ENCODE measurements at places on chromosomes 7 and 10.
A peak's percentile ranks its signal among the peaks of the same experiment; 100 is the strongest.

DNA sequence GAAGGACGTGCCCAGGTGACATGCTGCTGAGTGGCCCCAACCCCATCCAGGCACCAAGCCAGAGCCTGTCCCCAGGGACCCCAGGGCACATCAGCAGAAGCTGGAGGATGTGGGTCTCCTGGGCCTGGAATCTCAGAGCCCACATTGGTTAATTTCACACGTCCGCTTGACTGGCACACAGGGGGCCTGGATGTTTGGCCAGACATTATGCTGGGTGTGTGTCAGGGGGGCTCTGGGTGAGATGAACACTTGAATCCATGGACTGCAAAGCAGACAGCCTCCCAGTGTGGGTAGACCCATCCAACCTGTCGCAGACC lies 79.1 kb upstream of the RET start:
- DNase-seq, result no peak

GRCh38 chr7:141640239-141640840 lies 61.6 kb downstream of the DENND11 start:
- no peak for DNase-seq

- DNase-seq, result no peak
Observed at GRCh38 chr7:12610899-12611298, 40.4 kb downstream of the SCIN start.

DNA sequence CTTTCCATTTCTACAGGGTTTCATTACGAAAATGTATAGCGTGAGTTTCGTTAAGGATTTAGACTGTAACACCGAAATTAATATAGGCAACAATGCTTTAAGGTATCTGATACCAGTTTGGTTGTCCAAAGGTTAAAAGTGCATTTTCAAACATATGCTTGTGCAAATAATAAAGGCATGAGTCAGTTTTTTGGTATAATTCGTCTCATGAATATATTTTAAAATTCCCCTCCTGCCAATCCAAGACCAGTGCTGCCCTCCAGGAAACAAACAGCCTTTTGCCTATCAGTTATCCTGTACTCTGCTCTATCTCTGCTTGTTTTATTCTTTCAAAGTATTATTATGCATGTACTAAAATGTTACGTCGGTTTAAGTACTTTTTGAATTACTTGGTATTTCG lies 2.0 kb downstream of the LCOR start:
- DNase-seq, result no peak

- DNase-seq, result peak; percentile 62
Observed at GRCh38 chr10:113093188-113094113, 143.4 kb downstream of the TCF7L2 start.

DNA sequence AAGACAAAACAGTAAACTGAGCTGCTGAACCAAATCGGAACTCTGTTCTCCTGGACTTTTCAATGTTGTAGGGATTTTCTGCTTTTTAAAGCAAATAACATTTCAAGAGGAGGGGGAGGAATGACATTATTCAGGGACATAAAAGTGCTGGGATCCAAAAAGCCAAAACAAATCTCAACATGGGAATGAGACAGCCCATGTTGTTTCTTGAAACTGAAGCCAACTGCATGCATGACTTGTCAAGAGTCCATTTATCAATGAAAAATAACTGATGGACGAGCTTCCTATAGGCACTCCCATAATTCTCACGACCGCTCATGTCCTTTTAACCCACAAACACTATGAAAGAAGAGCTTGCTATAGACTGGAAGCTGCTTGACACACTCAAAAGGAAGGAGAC lies 27.8 kb downstream of the FAM53B start:
- no peak for DNase-seq

GRCh38 chr7:80644054-80644453 lies 5.6 kb downstream of the CD36 start:
- no peak for DNase-seq

GRCh38 chr10:66833861-66834260 lies 92.0 kb upstream of the LRRTM3 start:
- no peak for DNase-seq

GRCh38 chr7:11237742-11238141 lies 264.1 kb downstream of the PHF14 start:
- DNase-seq, result no peak

GRCh38 chr7:34365011-34365410 lies 293.0 kb upstream of the NPSR1 start:
- DNase-seq, result no peak

DNA sequence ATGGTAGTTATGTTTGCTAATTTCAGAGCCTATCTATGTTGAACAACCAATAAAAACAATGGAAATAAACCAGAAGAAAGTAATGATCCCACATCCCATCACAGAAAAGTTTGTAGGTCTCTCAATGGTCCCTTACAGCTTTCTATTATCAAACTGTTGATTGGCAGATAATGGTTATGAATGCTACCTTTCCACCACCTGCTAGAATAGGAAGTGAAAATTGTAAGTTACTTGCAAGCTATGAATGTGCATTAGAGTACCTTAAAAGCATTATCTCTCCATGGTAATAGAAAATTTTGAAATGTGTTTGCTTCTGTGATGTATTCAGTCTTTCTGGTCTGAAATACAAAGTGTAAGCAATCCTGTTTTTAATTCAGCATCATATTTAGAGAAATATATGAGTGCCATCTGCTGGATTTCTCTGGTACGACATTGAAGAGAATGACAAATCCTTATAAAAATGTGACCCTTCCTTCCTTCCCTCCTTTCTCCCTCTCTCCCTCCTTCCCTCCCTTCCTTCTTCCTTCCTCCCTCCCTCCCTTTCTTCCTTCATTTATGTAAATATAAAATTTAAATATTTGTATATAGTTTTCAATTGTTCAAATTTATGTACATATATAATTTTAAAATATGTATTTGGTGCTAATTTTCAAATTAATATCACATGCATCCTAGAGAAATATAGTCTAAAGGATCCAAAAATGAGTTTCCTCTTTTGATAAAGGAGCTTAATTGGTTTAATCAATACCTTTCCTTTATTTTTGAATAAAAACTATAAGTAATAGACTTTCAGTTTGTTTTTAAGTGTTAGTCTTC lies 41.4 kb upstream of the PNLIPRP3 start:
- DNase-seq, result peak; percentile 71

DNA sequence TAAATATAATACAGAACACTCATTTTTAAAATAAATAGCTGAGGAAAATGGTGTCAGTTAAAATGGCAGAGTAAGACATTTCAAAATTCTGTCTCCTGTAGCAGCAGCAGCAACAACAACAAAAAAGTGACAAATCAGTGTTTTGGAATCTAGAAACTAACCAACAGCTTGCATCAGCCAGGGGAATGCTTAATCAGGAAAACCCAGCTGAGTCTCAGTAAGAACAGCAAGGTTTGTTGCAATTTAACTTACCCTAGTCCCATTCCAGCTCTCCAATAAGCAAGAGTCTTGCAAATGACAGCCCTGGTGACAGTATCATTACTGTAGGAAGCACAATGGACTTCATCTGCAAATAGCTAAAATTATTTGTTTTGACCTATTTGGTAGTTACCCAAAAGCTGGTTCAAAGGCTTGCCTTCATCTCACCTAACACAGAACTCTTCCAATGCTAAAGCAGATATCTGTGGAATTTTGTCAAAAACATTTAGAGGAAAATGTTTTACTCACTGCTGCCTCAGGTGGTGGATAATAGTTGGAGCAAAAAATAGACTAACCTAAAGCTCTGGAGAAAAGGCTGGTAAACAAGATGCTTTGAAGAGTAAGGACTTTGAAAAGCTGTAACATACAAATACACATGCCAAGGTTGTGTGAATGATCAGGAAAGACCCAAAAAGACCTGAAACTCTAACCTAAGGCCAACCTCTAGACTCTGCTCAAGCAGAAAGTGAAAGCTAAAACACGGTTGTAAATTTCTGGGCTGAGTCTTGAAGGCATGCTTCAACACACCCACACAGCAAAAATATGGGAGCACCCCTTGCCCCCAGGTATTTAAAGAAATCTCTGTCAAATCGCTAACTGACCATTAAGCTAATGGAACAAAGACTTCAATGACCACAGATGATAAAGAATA lies 9.9 kb upstream of the ARHGAP22 start:
- DNase-seq, result peak; percentile 33

DNA sequence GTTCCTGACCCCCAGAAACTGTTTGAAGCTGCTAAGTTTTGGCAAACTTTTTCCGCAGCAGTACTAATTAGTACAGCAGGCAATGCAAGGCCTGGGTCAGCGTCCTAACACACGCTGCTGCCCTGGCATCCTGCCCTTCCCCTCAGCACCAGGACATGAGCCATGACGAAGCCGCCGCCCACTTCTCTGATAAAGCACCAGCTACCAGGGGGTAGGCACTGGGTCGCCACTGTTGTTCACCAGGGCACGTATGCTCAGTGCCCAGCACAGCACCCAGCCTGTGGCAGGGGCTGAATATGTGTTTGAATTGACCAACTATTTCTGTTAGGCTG lies 59.5 kb downstream of the CHST15 start:
- no peak for DNase-seq

DNA sequence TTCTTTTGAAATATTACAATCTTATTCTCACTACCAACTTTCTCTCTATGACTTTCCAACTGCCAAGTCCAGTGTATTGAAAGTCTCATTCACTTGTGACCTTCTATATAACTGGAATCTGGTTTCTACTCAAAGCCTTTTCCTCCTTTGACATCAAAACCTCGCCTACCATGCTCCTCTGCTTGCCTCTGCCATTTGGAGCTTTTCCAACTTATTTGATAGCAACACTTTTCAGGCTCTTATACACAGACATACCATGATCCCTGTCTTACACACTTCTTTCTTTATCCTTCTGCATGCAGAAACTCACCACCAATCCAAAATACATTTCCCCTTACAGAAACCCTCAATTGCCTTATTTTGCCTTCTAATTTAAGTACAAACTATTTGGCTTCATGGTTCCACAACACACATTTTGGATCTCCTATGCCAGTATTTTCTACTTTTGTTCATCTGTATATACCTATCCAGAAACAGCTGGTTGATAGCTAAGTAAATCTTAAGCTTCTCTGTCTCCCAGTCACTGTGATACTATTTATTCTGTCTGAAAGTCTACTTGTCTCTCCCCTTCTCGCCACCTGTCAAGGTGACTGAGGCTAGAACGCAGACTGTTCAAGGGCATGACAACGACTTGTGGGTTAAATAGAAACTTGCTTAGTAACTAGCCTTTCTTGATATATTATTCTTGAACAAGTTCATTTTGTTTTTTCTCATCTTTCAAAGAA lies 22.4 kb downstream of the GNG11 start:
- DNase-seq, result no peak

DNA sequence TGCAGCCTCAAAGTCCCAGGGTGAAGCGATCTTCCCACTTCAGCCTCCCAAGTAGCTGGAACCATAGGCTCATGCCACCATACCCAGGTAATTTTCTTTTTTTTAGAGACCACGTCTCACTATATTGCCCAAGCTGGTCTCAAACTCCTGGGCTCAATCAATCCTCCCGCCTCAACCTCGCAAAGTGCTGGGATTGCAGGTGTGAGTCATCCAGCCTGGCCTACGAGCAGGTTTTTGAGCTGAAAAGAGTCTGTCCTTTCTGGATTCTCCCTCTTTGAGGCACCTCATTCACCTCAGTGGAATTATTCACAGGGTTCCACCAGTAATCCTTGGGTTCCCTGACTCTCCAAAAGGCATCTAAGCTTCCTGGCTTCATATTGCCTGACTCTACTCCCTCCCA lies 7.6 kb upstream of the LEP start:
- no peak for DNase-seq

DNA sequence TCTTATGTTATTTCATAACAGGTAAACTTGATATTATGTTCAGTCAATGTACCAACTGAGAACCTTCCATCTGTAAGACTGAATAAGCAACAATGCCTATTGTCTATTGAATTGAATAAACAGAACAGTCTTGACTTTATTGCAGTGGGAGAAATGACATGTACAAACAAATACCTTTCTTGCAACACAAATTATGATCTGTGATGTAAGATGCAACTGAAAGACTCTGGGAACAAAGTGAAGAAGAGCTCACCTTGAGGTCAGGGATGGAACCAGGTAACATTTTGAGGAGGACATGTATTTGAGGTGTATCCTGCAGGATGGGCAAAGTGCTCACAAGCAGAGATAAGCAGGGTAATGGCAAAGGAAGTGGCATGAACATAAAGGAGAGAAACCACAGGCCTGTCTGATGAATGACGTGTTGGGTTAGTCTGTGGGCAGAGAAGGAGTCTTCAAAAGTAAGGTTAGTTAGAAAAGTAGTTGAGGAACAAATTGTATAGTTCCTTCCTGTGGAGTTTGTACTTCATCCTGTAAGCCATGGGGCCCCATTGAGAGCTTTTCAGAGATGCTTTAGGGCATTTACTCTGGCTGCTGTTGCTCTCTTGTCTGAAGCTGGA lies 9.5 kb downstream of the PNLIPRP3 start:
- DNase-seq, result no peak

- DNase-seq, result peak; percentile 80
Observed at GRCh38 chr10:624605-625332, 64.7 kb downstream of the DIP2C start.

- no peak for DNase-seq
Observed at GRCh38 chr7:128268233-128268632, 27.2 kb downstream of the LEP start.

DNA sequence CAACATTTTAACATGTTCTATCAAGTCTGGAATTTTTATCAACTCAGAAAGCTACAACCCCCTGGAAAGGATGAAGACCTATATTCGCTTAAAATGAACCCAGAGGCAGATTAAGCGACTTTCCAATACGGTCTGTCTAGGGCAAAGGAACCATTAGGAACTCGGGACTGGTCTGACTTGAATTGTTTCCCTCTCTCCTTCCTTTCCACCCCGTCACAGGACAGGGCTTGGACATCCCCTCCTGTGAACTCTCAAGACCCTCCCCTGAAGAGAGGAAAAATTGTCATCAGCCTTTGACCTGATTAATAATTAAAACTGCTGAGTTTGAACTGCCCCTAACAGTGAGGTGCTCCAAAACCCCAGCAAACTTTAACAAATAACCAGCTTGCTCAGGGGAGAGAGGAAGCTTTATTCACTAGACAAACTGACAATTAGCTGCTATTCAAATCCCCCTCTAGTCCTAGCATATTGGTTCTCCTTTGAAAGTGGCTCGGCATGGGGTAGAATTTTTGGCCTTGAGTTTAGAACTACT lies 22.6 kb upstream of the SLF2 start:
- no peak for DNase-seq

DNA sequence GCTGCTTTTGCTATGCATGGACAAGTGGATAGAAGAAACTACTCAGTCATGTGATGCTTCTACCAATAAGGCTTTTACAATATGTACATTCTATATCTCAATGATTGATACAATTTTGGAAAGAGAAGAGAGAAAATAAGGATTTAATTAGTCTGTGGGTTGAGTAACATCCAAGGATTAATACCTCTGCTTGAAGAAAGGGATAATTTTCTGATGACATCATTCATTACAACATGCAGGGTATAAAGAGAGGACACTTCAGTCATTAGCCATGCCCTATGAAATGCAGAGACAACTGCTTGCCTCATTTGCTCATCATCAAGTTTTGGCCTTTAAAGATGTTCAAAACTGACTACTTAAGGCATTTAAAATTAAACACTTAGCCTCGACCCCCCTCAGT lies 237.3 kb downstream of the AHR start:
- no peak for DNase-seq

DNA sequence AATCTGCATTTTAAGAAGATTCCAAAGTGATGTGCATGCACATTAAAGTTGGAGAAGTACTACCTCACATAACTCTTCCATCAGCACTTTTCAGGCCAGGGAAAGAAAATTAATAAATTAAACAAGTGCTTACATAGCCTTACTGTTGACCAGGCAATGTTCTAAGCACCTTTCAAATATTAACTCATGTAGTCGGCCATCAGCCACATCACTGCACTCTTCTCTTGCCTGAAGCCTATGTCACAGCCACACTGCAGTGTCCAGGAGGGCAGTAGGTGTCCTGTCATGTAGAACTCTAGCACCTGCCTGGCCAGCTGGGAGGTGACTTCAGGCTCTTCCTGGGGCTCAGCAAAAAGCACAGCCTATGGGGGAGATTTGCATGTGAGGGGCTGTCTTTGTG lies 71.5 kb downstream of the CDK1 start:
- DNase-seq, result no peak

Measured in ACHN (cell line).